Fibroblast of villous mesenchyme (primary cell): ENCODE measurements at places on chromosomes 13 and 19. TPM values are rescaled to one million over a fixed set of nuclear protein-coding genes. Genes with fewer than 3 reads are reported as not detected.

IGFL3 gene
- not detected in 2 replicates for total RNA-seq

GFY gene
- not detected in 2 replicates for total RNA-seq

- DNase-seq = peak; percentile 8
Measured at GRCh38 chr13:27960362-27961226, 8.5 kb downstream of the CDX2 start.

DNA sequence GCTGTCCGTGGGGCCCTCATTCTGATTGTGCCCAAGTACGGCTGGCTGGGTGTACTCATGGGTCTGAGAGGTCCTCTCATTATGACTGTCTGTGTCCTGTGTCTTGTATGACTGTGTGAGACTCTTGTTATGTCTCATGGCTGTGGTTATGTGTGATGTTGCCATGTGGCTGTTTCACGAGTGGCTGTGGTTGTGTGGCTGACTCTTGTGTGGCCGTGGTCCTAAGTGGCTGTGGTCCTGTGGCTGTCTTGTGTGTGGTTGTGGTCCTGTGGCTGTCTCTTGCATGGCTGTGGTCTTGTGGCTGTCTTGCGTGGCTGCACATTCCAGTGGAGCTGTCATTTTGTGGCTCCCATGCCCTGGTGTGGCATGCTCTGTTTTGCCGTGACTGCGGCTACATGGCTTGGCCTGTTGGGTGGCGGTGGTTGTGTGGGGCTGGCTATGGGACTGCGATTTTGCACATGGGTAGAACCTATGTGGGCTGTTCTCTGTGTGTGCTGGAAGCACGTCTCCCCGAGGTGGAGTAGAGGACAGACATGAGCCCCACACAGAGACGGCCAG, 2.5 kb downstream of the LYL1 start:
- no peak for DNase-seq

GRCh38 chr13:36858290-36858689, 39.3 kb downstream of the RFXAP start:
- peak; percentile 63 for DNase-seq
